Karpas-422 (cell line): ENCODE measurements at places on chromosomes 5 and 9.

GRCh38 chr5:76475936-76476335 is 72.9 kb downstream of the IQGAP2 start:
- no peak for DNase-seq

DNA sequence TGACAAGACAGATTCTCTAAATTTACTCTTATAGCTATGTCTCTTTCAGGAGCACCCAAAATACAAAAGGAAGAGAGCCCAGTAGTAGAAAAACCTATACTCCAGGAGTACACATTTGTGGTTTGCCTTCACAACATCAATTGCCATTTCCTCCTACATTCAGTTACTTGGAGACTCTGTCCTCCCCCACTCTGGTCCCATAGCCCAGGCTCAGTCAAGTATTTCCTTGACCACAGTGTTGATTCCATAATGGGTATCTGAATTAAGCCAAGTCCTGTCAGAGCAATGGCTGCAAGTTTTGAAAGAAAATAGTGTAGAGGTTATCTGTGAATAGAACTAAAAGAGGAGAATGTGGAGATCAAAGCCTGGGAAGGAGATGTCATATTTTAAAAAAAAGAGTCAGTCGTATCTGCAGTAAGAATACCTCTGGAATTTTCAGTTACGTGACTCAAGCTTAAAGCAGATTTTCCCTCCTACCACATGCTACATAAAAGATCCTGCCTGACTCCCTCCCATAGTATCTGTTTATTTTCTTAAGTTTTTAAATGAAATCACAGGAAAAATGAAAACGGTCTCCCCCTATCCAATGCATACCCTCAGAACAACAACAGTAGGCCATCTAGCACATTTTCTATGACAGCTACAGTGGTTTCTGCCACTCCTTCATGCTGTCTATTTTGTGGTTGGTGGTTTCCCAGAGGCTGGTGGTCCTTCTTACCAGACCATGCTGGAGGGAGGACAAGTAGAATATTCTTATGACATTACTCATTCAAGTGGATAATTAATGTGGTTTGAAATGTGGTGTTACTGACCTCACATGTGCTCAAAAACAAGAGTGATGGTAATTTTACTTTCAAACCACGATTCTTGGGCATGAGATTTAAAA is 249.7 kb upstream of the TMEM161B start:
- no peak for DNase-seq

DNA sequence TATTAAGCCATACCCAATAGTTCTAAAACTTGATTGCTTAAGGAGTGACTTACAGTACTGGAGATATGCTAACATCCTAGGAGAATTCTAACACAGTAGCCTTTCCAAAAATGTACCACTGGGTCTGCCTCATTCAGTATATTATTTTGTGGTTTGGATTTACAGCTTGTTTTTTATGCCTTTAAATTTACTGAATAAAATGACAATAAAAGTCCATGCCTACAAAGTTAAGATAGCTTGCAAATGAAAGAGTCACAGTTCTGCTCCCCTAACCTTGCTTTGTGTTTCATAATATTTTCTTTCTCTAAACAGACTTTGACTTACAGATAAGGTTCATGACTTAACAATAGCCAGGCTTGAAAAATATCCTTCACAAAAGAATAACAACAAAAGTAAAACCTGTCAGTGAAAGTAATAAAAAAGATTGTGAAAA is 951.1 kb upstream of the NUDT12 start:
- no peak for DNase-seq

DNA sequence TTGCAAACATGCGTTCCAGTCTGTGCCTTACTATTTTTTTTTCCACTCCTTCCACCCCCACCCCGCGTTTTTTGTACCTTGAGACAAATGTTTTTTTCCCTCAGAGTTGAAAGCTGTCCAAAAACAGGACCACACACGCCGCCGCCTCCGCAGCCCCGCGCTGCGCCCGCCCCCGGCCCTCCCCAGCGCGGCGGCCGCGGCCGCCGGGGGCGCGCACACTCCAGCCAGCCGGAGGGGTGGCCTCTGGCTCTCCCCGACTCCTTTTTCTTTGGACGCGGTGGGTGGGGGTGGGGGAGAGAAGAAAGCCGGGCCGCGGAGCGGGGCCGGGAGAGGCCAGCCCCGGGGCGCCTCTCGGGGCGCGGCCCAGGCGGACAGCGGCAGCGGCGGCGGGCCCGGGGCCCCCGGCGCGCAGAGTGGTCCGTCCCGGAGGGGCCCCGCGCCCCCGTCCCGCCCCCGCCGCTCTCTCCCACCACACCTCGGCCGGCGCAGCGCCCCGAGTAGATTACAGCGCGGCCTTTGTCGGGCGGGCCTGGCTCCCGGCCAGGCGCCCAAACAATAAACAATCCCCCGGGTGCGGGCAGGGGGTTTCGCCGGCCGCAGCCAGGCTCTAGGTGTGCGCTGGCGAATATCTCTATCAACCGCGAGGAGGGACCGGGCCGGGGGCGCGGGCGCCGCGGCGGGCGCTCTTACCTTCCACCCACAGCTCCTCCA is 10.9 kb downstream of the PTCH1 start:
- DNase-seq: peak; percentile 73

DNA sequence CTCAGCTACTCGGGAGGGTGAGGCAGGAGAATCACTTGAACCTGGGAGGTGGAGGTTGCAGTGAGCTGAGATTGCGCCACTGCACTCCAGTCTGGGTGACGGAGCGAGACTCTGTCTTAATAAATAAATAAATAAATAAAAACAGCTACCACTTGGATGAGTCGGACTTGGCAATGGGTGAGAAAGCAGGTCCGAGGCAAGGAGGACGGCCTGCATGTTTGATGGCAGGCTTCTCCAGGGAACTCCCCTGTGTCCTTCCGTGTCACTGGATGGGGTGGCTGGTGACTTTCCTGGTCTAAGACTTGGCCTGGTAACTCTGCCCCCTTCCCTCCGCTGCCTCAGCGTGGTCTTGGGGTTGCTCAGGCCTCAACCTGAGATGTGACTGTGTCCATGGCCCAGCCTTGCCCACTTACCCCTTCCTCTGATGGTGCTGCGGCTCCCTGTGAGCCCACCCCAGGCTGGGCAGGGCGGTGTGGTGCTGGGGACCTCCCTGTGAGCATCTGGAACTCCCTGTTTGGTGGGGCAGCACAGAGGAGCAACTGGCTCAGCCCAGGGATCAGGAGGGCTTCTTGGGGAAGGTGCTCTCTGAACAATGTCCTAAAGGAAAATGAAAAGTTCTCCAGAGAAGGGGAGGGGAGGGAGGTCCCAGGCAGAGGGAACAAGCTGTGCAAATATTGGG is 62.5 kb upstream of the PSD2 start:
- DNase-seq: no peak

DNA sequence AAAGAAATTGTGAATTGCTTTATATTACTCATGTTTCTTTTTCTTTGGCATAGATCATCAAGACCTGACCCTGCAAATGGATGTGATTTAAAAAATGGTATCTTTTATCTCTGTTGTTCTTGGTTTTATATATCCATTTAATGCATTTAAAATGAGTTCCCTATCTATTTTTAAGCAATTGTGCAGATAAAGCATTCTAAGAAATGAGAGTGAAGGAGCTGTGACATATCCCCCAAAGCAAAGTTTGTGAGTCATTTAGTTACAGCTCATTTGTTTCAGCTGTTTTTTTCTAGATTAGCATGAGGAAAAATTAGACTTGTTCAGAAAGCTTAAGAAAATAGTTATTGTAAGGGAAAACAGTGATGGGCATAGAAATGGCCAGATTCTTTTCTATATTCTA is 7.6 kb upstream of the ELOVL7 start:
- no peak for DNase-seq

DNA sequence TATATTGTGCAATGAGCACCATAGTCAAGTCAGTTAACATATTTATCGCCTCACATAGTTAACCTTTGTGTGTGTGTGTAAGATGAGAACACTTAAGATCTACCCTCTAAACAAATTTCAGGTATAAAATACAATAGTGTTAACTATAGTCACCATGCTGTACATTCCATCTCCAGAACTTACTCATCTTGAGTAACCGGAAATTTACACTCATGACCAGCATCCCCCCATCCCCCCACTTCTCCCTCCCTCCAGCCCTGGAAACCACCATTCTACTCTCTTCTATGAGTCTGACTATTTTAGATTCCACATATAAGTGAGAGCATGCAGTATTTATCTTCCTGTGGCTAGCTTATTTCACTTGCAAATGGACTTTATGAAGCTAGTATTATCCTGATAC is 40.3 kb downstream of the ZNF354A start:
- DNase-seq: no peak

DNA sequence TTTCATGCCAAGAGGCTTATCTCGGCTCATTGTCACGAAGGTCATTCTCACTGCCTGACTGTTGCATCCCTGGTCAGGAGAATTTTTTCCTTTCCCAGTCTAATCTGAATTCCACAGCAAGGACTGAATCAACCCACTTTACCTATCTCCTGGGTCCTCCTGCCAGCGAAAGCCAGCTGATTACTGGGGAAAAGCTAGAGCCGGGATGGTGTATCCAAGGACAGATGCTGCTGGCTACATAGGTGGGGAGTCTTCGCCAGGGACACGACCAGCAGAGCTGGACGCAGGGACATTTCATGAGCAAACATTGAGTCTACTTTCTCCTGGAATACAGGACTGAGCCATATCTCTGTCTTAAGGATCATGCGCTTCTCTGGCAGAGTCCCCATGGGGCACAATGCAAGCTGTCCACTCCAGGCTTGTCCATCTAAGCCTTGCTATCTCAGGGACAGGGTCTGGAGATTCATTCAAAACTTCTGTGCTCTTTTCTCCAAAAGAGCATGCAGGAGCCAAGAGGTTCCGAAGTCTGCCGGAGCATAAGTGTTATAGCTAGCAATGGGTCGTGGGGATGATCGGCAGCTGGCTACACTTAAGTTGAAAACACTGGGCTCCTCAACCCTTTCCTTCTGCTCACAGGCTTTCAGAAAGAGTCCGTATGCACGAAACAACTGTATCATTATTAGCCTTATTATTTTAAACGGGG is 6.5 kb upstream of the HAND1 start:
- DNase-seq: no peak

DNA sequence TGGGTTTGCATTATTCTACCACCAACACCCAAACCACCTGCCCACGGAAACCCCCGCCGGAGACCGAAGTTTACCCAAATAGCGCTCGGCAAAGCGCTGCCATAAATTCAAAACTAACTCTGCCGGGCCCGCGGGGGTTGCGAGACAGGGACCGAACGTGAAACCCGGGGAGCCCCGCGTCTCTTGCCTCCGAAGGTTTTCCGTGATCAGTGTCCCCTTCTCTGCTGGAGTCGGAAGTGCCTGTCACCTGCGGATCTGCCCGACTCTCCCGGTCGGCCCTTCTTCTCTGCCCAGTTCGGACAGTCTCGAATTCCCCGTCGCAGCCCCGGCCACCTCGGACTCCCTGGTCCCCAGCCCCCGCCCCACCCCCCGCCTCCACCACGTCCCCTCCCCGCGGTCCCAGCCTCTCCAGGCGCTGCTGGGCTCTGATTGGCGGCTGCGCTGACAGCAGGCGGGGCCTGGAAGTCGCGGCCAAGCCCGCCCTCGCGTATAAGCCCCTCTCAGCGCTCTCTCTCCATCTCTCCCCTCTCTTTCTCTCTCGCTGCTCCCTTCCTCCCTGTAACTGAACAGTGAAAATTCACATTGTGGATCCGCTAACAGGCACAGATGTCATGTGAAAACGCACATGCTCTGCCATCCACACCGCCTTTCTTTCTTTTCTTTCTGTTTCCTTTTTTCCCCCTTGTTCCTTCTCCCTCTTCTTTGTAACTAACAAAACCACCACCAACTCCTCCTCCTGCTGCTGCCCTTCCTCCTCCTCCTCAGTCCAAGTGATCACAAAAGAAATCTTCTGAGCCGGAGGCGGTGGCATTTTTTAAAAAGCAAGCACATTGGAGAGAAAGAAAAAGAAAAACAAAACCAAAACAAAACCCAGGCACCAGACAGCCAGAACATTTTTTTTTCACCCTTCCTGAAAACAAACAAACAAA is at the start of gene RORB:
Gene RORB (plus strand): TSS at position 517 of the 929 bp plus-strand sequence. CDS start 642 bp downstream, outside the sequence.
- peak; percentile 65 for DNase-seq

DNA sequence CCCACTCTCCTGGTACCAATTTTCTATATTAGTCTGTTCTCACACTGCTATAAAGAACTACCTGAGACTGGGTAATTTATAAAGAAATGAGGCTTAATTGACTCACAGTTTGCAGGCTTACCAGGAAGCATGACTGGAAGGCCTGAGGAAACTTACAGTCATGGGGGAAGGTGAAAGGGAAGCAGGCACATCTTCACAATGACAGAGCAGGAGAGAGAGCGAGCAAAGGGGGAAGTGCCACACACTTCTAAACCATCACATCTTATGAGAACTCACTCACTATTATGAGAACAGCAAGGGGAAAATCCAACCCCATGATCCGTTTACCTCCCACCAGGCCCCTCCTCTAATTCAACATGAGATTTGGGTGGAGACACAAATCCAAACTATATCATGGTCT is 72.2 kb downstream of the ATG10 start:
- DNase-seq: no peak

DNA sequence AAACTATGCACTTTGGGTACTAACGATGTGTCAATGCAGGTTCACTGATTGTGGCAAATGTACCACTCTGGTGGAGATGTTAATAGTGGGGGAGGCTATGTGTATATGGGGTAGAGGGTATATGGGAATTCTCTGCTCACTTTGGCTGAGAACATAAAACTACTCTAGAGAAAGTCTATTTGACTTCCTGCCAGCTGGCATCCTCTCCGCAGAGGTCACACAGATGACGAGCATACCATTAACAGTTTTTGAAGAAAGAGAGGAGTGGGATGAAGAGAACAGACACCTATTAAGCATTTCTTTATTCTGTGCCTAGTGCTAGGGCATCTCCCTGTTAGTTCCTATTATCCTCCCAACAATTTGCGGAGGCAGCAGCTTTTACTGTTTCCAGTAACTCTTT is 58.4 kb upstream of the TRIM32 start:
- DNase-seq: no peak

- DNase-seq: no peak
Observed at GRCh38 chr9:31078175-31078574, 1306.3 kb upstream of the ACO1 start.

GRCh38 chr9:18566121-18566520 is 92.2 kb downstream of the ADAMTSL1 start:
- DNase-seq: peak; percentile 1

DNA sequence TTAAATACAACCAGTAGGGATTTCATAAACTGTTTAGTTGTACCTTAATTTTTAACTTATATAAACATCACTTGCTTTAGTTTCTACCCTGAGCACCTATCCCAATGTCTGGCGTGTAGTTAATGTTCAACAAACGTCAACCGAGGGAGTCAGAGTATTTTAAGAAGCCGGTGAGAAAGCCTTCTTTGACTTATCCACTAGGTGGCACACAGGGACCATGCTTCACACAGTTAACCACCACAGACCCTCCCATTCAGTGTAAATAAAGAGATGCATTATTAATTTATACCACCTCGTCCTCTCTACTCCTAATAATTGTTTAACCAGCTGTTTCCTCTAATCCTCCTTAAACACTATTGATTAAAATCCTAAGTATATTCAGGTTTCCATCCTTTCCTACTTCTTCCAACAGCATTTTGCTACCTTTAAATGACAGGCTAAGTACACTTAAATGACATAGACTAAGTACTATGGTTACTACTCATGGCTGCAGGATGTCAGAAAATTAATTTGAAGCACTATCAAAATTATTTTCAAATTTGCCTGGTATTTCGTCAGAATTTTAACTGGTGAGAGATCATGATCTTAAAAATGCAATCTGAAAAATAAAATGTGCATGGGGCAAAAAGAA is 2.3 kb downstream of the HAPLN1 start:
- DNase-seq: peak; percentile 79
